AG08396 (cell line): ENCODE measurements at places on chromosomes 11 and 22.

GRCh38 chr11:68153742-68154141 lies 32.6 kb upstream of the CHKA start:
- no peak for DNase-seq

GRCh38 chr22:24370401-24370800 lies 57.0 kb upstream of the ADORA2A start:
- DNase-seq, result no peak

- DNase-seq, result peak; percentile 45
Measured at GRCh38 chr22:36425977-36426523, 38.3 kb upstream of the MYH9 start.

- DNase-seq, result no peak
Measured at GRCh38 chr11:122050021-122050690, 65.9 kb downstream of the BLID start.

DNA sequence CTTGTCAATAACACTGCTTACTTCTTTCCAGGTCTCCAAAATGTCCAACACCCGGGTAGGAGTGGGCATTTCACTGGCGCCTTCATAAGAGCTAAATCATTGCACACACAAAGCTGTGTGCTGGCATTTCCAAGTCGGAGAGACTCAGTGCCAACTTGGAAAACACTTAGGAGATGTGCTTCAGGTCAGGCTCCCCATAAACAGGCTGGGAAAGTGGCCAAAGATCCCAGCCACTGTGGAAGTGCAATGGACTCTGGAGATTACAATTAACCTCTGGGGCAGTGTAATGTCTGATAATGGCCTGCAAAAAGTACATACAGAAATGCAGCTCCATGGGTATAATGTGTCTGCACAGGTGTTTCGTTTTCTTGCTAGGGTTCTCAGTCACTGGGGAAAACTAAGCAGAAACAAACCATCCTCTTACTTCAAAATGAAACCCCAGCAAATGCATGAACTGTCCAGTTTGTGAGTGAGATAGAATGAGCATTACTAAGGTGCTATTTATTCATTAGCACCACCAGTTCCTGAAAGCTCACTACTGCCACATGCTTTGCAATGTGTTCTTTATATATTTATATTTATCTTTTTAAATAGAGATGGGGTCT lies 79.0 kb downstream of the ABTB2 start:
- no peak for DNase-seq

- no peak for DNase-seq
Measured at GRCh38 chr11:61337706-61338470, 4.9 kb downstream of the TKFC start.

- no peak for DNase-seq
Measured at GRCh38 chr11:45546366-45546765, 119.1 kb downstream of the CHST1 start.

GRCh38 chr11:101022256-101022655 lies 107.4 kb downstream of the PGR start:
- DNase-seq, result no peak

DNA sequence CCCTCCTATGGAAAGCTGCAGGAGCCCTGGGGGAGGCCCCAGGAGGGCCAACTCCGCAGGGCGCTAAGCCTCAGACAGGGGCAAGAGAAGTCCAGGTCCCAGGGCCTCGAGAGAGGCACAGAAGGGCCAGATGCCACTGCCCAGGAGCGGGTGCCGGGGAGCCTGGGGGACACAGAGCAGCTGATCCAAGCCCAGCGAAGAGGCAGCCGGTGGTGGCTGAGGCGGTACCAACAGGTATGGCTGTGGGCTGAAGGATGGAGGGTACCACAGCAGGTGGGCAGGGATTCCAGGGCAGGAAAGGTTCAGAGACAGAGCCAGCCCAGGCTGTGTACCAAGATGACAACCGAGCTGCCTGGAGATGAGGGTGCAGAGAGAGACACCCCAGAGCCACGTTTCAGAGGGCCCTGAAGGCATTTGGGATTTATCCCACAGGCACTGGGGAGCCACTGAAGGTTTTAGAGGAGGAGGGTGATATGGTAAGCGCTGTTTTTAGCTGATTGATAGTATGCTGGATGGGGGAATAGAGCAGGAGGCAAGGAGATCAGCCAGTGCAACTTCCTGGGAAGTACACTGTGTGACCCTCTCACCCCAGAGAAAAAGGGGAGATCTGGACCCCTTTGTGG lies 412 bp downstream of the C11orf86 start:
- no peak for DNase-seq

- DNase-seq, result no peak
Measured at GRCh38 chr11:94303966-94304958, at the start of gene IZUMO1R. Gene IZUMO1R (plus strand): TSS chr11:94304580. CDS start chr11:94305637, 1,057 bp downstream.

DNA sequence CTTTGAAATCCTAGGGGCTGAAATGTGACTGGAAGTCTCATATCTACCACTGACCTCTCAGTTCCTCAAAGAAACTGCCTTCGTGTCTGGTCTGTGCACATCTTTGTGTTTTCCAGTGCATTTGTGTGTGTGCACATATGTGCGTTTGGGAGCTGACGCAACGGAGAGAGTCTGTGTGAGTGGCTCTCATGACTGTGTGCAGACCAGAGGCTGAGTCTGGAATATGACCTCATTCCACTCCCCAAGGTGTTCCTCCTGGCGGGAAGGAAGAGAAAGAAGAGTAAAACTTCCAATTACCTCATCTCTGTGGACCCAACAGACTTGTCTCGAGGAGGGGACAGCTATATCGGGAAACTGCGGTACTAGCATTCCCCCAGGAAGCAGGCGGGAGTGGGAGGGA lies 16.5 kb downstream of the TUB start:
- no peak for DNase-seq

- peak; percentile 78 for DNase-seq
Measured at GRCh38 chr22:22207845-22208564, 36.6 kb upstream of the VPREB1 start.

GRCh38 chr11:1229471-1230120 lies 6.7 kb downstream of the MUC5B start:
- DNase-seq, result no peak

DNA sequence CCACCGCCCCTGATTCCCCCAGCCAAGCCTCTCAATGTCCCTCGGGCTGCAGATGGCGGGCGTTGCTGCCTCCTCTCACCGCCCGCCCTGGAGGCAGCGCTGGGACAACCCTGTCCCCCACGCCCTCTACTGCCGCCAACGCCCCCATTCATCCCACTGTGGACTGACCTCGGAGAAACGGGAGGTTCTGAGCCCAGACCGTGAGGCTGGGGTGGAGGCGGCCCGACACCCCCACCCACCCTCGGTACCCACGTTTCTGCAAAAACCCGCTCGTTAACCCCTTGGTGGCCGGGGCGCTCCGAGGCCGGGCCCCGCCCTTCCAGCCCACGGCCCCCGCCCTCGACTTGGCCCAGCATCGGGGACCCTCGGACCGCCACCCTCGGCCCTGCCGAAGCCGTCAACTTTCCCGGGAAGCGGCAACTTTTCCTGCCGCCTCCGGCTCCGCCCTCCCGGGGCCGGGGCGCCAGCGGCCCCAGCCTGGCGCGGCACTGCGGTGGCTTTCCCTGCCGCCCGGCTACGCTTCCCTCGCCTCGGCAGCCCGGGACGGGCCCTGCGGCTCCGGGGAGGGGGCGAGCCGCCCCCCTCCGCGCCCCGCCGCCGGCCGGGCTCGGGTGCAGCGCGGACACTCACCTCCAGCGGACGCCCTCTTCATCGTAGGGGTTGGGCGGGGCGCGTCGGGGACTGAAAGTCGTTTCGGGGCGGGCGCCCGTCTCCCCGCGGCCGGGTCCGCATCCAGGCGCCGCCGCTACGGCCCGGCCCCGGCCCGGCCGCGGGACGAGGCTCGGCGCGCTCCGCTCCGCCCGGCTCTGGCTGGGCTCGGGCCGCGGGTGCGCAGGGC lies 458 bp downstream of the RTN4R start:
- no peak for DNase-seq

GRCh38 chr11:65125197-65126056 lies 3.3 kb downstream of the MRPL49 start:
- no peak for DNase-seq

DNA sequence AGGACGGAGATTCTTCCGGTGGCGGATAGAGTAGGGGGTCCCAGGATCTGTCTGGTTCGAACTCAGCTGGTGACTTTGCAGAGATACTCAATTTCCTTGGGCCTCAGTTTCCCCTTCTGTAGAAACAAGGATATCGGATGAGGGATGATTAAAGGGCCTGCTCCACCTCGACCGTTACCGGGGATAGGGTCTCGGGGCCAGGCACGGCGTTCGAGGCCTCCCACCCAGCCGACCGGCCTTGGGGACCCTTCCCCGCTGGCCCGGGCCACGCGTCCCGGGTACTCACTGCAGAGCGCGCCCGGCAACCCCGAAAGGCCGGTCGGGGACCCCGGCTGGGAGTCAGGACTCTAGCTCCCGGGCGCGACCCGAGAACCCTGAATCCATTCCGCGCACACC lies 321 bp downstream of the RHBDD3 start:
- DNase-seq, result no peak

GRCh38 chr11:8060801-8061554 lies 20.0 kb upstream of the TUB start:
- peak; percentile 43 for DNase-seq

DNA sequence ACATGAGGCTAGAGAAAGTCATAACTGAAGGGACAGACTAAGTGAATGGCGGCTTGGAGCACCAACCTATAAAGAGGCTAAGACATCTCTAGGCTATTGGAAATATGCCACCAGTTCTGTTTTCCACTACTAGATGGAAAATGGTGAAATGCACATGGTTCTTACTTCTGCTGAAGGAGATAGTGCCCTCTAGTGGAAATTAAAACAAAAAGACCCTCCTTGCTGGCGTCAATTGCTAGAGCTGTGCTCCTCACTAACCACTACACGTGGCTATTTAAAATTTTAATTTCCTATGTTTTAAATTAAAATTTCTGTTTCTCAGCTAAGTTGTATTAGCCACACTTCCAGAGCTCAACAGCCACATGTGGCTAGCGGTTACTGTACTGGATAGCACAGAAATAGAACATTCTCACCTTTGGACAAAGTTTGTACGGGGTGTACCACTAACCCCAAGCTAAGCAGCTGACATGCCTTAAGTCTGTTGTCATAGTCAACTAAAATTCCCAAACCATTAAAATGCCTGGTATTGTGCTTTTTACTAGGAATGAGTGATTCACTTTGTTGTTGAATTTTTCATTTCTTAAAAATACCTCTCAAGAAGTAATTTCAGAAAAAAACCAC lies 34.1 kb upstream of the CALCA start:
- DNase-seq, result peak; percentile 15

DNA sequence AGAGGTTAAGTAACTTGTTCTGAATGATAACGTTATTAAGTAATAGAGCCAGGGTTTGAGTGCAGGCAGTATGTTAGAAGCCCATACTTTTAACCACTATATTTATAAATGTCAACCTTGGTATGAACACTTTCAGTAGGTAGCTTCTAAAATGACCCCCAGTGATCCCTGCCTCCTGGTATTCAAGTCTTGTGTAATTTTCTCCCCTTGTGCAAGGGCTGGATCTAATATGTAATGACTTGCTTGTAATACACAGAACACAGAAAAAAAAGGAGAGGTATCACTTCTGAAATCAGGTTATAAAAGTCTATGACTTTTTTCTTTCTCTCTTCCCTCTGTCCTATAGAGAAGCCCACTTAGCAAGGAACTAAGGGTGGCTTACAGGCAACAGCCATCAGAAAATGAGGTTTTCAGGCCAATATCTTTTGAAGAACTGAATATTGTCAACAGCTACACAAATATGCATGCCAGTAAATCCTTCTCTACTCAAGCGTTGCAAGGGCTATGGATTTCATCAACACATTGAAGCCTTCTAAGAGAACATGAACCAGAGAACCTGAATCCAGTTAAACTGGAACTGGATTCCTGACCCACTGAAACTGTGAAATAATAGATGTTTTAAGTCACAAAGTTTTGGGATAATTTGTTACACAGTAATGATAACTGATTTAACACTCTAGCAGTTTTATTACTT lies 712.3 kb downstream of the METTL15 start:
- DNase-seq, result no peak

- DNase-seq, result no peak
Measured at GRCh38 chr11:7591107-7591894, 77.5 kb downstream of the PPFIBP2 start.

DNA sequence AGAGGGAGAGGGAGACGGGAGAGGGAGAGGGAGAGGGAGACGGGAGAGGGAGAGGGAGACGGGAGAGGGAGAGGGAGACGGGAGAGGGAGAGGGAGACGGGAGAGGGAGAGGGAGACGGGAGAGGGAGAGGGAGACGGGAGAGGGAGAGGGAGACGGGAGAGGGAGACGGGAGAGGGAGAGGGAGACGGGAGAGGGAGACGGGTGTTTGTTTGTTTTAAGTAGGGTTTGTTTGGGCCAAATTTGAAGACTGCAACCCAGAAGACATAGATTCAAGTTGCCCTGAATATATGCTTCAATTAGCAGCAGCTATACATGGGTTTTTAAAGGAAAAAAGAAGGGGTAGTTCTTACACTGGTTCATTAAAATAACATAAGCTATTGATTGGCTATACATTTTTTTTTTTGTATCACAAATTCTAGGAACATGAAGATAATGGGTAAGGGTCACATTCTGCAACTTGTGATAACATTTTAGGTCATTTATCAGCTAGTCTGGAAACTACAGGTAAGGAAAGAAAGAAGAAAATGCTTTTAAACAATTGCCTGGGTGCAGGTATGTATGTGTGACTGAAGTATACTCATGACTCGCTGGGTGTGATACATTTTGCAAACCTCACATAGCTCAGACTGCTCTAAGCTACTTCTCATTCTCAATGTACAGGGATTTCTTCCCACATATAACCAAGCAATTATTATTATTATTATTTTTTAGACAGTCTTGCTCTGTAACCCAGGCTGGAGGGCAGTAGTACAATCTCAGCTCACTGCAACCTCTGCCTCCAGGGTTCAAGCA lies 67.3 kb downstream of the MCHR1 start:
- no peak for DNase-seq

GRCh38 chr22:27241430-27242321 lies 559.9 kb downstream of the MN1 start:
- peak; percentile 22 for DNase-seq

DNA sequence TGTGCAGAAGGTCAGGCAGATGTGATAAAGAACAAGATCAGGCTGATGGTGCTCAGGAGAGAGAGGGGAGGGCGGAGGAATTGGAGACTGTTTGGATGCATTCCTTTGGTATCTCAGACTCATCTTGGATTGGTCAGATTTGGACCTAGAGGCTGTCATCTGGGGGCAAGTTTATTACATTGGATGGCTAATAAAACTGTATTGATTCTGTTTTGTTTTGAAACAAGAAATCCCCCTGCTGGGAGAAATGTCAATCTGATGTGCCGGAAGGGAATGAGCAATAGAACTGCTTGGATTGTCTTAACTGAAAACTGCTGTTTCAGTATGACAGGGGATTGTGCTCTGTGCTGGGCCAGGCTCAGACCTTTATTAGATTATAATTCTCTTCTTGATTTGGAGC lies 25.5 kb upstream of the CCDC90B start:
- DNase-seq, result no peak
